ENCODE measurements at places on chromosomes 2 and 18.

GRCh38 chr2:13050764-13051163 lies 334.0 kb downstream of the TRIB2 start:
- DNase-seq: no peak

- no peak for DNase-seq
These were observed 207.0 kb downstream of the CYP26B1 start for GRCh38 chr2:71940695-71941094.

- DNase-seq: no peak
These were observed 373.8 kb downstream of the EPHA4 start for GRCh38 chr2:221198309-221198708.

DNA sequence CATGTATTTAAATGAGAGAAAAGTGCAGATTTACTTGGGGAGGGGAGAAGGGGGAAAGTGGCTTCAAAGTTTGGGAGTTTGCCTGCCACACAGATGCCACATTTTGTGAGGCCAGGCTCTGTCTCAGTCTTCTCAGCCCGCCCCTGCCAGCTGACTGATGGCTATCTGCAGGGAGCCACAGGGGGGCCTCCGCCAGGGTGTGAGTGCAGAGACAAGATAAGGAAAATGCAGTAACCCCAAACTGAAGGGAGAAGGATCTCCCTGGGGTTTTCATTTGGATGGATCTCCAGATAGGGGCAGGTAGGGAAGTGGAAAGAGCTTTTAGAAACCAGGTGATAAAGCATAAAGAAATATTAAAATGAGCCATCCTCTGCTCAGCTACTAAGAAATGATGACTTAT lies 128.8 kb downstream of the ZNF521 start:
- no peak for DNase-seq

DNA sequence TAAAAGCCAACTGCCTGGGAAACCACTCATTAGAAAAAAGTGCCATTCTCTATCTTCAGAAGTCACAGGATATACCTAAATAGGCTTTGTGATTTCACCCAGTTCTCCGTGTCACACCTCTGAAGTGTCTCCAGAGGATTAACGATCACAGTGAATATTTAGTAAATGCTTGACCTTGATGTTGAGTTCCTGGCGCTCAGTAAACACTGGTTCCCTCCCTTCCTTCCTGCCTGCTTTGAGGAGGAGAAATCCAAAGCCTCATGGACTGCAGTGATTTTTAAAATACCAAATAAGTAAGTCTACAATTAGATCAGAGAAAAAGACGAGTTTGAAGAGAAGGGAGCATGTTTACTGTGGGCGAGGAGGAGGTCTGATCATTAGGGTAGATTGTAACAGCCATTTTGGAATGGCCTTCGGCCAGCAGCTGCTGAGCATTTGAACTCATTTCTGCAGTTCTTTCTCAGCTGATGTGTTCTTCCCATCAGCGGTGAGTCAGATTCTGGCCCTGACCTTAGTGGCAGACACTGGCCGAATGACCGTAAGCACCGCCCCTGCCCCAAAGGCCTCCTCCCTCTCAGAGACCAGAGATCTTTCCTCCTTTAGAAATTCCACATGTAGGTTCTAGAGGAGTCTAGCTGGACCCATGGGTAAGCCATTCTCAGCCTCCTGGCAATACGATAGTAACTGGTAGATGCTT lies 62.1 kb upstream of the SLC16A14 start:
- DNase-seq: no peak

- peak; percentile 77 for DNase-seq
These were observed 53.6 kb downstream of the PKDCC start for GRCh38 chr2:42101206-42102023.

DNA sequence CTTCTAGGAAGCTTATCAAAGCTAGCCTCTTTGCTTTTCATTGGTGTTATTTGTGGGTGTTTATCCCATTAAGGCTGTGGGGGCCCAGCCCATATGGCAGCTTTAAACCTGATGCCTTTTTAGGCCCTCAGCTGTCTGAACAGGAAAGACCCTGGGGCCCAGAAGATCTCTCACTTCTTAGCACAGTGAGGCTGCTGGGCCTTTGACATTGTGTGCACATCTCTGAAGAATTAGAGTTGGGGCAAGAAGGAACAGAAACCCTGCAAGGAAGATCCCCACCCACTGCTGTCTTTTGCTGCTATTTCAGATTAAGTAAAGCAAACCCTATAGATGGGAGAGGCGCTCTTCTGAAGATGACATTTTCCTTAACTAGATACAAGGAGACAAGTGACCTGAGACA lies 250.0 kb downstream of the SMAD2 start:
- DNase-seq: no peak

- DNase-seq: no peak
These were observed 255.3 kb upstream of the SIX2 start for GRCh38 chr2:45264227-45265225.

GRCh38 chr2:224121406-224122067 lies 82.5 kb upstream of the SERPINE2 start:
- no peak for DNase-seq

- DNase-seq: no peak
These were observed 37.8 kb upstream of the SLC1A4 start for GRCh38 chr2:64951306-64951953.

- DNase-seq: peak; percentile 26
These were observed 37.4 kb downstream of the VAPA start for GRCh38 chr18:9951022-9951859.

DNA sequence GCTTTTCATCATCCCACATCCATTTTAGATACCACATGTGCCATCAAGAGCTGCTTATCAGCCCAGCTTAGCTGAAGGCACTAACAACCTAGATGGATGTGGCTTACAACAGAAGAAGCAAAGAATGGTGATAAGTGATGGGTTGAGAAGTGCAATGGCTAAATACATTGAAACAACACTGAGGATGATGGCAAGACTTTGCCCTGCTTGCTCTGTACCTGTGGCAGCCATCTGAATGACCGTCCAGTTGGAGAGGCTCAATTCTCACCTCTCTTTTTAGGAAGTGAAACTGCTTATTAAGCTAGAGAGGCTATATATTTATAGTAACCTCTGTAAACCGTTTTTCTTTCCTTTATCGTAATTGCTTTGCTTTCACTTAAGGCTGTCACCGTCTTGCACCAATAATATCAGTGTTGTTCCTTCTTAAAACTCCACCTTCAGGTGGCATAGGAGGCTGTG lies 5.7 kb downstream of the GPATCH11 start:
- no peak for DNase-seq

DNA sequence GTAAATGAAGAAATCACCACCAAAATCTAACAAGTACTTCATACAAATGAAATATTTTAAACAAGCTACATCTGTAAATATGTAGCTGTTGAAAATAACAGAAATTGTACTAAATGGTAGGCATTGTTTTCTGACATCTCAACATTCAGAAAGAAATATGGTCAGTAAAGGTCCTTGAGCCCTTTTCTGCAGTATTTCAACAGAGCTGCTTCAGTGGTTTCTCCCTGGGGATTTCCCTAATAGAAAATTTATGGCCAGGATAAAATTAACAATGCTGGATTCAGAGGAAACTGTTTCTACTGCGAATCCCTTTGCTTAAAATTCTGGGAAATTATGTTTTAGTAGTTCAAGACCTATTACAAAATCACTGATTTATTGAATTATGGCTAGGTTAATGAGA lies 256.6 kb downstream of the PIEZO2 start:
- no peak for DNase-seq

DNA sequence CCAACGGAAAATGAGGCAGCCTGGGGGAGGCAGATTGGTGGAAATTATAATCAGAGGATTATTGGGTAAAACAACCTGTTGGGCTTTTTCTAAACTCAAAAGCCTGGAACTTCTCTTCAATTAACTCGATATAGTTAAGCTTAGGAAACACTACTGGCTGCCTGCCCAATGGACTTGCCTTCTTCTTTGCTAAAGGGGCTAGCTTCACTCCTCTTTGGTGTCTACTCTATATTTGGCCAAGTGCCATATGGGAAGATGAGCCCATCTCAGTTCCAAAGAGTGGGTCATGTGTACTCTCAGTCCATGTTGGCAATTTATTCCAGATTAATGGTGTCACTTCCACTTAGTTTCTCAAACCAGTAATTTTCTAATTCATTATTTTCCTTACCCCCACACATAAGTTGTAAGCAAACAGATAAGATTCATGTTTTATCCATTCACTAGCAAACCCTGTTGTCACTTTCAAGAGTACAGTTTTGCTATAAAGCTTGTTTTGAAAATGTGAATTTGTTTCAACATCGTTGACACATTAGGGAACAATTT lies 34.3 kb downstream of the DARS1 start:
- no peak for DNase-seq

DNA sequence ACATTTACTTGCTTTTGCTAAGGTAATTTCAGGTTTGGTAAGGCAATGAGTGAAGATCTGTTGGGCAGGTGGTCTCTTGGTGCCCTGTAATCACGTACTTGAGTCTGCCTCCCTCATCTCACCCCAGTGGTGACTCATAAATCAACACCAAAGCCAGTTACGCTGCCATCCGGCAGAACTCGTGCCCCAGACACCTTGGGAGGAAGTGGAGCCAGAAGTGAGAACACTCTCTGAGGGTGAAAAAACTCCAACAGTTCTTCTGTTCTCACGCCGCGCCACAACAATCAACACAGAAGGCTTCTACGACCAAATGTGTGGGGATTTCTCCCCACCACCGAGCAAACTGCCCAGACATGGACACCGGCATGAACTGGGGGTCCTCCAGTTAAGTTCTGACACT lies 206.2 kb downstream of the ARL4C start:
- DNase-seq: peak; percentile 93

DNA sequence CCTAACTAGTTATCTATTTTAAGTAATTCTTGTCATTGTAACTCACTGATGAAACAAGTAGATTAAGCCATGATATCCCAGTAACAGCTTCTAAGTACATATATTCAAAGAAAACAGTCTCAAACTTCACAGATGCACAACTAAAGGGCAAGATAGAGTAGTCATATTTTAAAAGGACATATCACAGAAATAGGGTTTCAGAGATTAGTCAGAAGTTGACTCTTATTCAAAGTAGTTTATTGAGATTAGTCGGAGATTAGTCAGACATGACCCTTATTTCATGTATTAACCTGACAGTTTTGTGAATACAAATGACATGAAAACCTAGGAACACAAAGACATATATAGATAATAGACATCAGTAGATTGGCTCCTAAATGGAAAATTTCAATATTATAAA lies 15.9 kb upstream of the CHAC2 start:
- DNase-seq: no peak

- peak; percentile 74 for DNase-seq
These were observed 966 bp downstream of the ADCY3 start for GRCh38 chr2:24919037-24919505.
